Inflammatory macrophage treated with lipopolysaccharide for 1 hour (primary cell): ENCODE measurements at places on chromosomes 4 and X.

- DNase-seq, result no peak
Measured at GRCh38 chr4:125338814-125339213, 24.1 kb downstream of the FAT4 start.

GRCh38 chr4:40256329-40256728 lies 59.5 kb downstream of the RHOH start:
- no peak for DNase-seq

DNA sequence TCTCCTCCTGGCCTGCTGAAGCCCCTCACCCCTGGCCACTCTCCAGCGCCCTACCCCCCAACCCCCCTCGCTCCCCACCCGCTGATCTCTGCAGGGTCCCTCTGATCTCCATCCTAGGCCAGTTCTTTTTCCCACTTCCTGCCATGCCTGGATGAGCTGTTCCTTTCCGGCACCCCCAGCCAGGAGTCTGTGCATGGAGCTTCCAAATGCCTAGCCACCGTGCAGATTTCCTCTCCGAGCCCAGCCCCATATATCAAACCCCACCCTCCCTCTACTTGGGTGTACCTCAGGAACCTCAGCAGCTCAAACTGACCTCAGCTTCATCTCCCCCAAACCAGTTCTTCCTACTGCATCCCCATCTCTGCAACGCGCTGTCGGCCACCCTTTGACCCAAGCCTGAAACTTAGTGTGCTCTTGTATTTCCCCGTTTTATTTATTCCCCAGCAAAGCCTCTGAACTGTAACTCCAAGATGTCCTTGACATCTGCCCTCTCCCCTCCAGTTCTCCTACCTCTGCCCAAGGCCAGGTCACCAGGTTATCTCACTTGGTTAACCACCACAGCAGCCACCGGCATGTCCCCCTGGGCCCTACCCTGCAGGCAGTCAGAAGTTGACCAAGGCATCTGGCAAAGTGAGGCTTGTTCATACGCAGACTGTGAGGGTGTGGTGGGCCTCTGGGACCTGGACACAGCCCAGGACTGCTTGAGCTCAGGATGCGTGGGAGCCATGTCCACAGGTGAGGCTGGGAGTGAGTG lies 194.9 kb upstream of the PSAPL1 start:
- DNase-seq, result no peak

GRCh38 chr4:66539745-66540144 lies 869.5 kb upstream of the EPHA5 start:
- DNase-seq, result no peak

DNA sequence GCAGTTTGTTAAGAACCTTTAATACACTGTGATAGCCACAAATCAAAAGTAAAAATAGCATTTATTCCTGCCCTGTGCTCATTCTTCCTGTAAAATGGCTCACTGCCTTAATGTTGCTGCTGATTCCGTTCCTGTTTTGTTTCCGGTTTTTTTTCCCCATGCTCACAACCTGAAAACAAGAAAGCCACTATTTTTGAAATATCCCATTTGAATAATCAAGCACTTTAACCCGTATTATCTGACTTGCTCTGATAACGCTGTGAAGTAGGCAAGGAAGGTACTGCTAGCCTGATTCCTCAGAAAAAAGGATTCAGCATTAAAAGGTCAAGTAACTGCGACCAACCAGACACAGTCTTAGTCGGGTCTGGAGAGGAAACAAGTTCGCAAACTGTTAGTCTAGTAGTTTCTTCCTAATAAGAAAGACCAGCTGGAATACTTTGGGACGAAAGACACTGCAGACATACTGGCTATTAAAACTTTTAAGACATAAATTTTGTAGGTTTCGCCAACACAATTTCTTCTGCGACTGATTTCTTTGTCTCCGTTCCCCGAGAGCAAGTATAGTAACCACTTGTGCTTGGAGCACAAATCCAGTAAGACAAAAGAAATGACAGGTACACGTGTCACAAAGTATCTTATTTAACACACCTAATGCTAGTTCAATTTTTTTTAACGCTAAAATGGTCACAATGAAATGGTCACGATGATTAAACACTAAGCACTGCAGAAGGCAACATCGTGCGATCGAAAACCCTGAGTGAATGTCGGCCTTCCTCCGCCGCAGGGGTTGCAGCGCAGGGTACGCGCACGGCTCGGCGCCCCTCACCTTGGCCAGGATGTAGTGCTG lies 802 bp downstream of the COX18 start:
- DNase-seq, result peak; percentile 59

- DNase-seq, result no peak
Measured at GRCh38 chrX:140510306-140510676, 5.4 kb upstream of the SOX3 start.

GRCh38 chrX:361231-362145 lies 25.2 kb downstream of the PPP2R3B start:
- DNase-seq, result no peak

DNA sequence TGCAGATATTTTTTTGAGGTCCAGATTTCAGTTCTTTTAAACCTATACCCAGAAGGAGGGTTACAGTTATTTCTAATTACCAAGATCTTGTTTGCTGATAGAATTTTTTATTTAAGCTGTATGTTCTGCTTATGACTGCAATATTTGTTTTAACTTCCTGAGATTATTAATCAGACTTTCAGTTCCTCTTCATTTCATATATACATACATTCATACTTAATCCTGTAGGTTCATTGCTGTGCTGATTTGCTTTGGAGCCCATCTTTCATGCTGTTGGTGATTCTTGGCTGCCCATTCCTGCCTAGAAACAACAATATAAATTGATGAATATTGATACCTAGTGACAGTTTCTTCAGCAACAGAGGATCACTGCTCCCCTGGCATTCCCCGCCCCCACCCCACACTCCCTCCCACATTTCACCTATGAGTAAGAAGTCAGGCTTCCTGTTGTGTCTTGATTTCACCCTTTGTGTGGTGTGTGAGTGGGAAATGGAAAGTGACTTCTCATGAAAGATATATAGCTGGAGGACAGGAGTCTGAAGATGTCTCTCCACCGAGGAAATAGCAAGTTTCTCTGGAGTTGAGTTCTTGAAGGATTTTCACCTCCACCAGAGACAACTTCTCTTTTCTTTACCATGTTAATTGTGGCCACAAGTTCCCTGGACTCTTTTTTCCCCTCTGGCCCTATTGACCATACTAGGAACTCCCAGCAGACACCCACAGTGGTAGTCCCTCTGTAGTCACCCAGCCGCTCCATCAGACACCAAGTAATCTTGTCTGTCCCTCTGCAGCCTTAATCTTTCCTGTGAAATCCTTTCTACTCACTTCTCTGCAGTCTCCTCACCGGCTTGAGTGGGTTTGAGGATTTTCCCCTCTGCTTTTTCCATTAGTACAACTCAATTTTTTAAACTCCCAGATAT lies 118.4 kb downstream of the ASB9 start:
- DNase-seq, result peak; percentile 67

DNA sequence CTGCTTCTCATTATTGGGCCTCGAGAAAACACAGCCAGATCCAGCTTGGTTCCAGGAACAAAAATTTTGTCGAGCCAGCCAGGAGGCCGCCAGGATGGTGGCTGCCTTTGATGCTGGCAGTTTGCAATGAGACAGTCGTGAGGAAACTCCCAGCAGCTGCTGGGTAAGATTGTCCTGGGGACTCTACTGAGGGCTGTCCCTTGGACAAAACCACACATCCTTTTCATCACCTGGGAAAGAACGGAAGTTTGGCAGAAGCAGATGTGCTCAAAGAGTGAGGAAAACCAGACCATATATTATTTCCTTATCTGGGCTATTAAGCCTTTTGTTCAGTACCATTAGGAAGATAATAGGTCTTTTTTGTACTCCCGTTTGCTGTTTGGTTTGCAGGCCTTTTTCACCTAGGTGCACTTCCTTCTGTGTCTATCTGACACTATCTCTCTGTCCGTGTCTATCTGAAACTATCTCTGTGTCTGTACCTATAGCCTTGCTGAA lies 13.4 kb upstream of the PAPSS1 start:
- no peak for DNase-seq

GRCh38 chr4:53453385-53453784 lies 75.9 kb downstream of the FIP1L1 start:
- no peak for DNase-seq

DNA sequence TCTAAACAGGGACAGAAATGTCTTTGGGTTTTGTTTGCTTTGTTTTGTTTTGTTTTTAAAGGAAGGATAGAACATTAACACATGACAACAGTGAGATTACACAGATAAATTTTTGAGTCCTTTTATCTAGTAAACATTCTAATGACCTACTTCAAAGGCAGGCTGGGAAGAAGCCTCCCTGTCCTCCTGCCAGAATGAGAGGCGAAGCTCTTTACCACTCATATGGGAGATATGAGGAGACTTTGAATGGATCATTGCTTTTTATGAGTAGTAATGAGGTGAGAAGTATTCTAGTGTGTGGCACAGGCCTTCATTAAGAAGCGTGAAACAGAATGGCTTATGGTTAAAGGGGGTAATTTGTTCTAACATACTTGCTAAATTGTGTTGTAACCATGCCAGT lies 172.0 kb downstream of the FBXO8 start:
- DNase-seq, result no peak
